NB4 (cell line): ENCODE measurements at places on chromosomes 11 and 22.

DNA sequence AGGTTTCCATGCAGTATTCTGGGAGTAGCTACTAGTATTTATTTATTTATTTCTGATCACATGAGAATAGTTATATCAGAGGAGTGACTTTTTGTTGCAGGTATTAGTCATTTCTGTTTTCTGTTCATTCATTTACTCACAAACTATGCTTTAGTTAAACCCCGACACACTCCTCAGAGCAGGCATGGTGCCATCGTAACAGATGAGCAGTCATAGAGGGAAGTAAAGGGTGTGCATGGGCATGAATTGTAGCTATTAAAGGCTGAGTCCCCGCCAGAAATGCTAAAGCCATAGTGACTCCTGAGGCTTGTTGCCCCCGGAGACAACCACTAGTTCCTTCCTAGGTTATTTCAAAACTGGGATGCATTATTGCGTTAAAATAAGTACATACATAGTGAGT is 10.6 kb downstream of the JHY start:
- DNase-seq = peak; percentile 70

- DNase-seq = no peak
Observed at GRCh38 chr22:19812910-19813309, 41.8 kb downstream of the GNB1L start.

DNA sequence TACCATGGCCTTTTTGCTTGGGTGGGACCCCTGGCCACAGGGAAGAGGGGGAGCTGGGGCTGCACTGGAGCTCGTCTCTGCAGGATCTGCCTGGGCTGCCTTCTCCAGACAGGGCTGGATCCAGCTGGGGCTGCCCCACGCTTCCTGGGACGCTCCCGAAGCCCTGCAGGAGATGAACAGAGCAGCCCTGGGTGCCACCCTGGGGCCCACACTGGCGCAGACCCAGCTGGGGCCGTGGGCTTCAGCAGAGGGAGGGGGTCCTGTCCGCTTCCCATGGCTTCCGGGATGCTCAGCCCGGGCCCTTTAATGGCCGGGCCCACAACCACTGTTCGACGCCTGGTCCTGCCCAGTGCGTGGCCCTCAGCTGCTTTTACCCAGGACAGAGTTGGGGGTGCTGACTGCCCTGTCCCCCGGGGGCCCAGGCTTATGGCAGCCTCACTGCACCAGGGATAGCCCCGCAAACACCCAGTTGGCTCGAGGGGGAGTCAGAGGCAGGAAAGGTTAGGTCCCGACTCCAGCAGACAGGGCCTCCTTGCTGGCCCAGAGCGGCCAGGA is 12.0 kb downstream of the TSPO start:
- no peak for DNase-seq

GRCh38 chr22:40345815-40346184 is 500 bp upstream of the ADSL start:
- peak; percentile 78 for DNase-seq

- peak; percentile 8 for DNase-seq
Observed at GRCh38 chr11:36586543-36586942, 7.8 kb upstream of the IFTAP start.
